CMK (cell line): ENCODE measurements at places on chromosomes 12 and 14.

- no peak for DNase-seq
Measured at GRCh38 chr12:131380220-131380964, 330.5 kb upstream of the SFSWAP start.

DNA sequence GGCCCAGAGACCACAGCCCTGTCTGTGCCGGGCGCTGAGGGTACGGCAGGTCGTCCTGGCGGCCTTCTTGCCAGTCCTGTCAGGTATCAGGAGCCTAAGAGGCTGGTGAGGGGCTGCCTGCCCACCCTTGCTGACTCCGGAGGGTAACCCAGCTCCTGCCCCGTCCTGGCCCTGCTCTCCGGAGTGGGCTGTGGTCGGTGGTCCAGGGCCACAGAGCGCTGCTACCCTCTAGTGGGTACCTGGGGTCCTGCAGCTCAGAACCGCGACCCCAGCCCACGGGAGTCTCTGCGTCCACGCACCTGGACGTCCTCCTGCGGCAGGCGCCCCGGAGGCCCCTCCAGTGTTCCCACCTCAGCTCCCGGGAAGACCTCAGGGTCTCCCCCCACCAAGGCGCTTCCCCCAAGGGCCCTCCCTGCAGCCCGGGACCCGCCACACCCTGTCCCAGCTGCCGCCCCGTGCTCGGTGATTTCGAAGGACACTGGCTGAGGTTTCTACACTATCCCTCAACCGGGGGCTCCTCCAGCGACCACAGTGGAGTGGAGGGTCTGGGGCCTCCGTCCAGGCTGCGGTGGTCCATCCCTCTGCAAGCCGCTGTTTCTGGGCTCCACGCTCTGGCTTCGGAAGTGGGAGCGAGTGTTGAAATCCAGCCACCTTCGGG, 75.9 kb upstream of the FBRSL1 start:
- no peak for DNase-seq

- DNase-seq, result no peak
Measured at GRCh38 chr12:91065396-91065795, 7.6 kb upstream of the KERA start.

- DNase-seq, result no peak
Measured at GRCh38 chr12:24480766-24481449, 468.0 kb downstream of the BCAT1 start.

GRCh38 chr14:74142523-74142922, 57.8 kb downstream of the LIN52 start:
- no peak for DNase-seq

GRCh38 chr14:100644383-100644782, 57.2 kb upstream of the BEGAIN start:
- peak; percentile 76 for DNase-seq

- no peak for DNase-seq
Measured at GRCh38 chr12:97177481-97177880, 270.4 kb downstream of the NEDD1 start.

DNA sequence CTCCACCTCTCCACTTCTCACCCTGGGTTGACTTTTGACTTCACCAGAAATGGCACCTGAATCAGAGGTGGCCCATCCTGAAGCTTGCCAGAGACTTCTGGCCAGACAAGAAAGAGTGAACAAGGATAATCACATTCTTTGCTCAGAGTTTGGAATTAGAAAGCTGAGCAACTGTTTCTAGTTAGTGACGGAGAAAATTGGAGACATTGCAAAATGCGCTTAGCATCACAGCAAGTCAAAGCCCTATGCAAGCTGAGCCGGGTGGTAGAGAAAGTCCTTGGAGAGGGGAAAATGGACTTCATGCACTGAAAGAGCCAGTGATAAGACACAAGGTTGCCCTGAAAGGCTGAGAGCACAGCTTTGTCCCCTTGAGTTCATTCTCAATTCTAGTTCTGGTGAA, 161.8 kb downstream of the PAH start:
- DNase-seq, result no peak

DNA sequence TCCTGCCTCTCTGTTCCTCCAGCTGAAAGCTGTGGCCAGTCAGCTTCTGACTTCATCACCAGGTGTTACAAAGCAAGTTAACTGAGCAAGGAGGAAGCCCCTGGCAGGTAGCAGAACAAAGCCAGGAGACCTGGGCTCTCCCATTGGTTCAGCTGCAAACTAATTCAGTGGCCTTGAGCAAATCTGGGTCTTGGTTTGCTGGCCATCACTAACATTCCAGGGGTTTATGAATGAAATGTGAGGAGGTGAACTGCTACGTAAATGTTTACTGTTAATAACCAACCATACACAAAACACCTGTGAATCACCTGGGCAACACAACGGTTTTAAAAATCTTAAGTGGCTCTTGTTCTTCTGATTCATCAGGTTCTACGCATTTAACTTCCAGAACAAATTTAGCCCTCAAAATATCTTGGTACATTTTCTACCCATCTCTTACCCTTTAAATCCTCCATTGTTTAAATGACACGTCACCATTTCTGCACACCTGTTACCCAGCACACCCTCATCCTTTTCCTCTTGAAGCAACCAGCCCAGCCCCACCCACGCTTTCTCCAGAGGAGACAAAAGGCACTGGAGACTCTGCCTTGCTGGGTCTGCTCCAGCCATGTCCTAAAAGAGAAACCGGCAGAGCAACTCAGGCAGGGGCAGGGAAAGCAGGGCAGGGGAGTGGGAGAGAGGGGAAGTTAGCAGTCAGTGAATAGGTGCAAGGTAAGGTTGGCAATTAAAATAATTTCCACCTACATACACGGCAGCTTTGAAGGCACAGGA, 49.3 kb upstream of the TSPAN11 start:
- DNase-seq, result no peak

- no peak for DNase-seq
Measured at GRCh38 chr12:66765204-66765603, 86.3 kb upstream of the GRIP1 start.

GRCh38 chr14:20857630-20858261, 33.4 kb upstream of the RNASE3 start:
- peak; percentile 30 for DNase-seq

DNA sequence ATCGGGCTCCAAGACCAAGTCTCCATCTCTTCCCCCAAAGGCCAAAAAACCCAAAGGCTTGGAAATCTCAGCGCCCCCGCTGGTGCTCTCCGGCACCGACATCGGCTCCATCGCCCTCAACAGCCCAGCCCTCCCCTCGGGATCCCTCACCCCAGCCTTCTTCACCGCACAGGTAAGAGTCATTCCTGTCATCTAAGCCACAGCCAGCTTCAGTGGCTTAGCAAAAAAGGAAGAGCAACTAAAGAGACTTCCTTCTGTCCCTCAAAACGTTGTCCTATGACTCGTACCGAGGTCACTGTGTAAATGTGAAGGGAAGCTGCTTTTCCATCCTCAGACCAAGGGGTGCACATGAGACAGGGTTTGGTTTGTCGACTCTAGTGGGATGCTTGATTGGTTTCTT, 53.4 kb downstream of the ELK3 start:
- DNase-seq, result no peak

DNA sequence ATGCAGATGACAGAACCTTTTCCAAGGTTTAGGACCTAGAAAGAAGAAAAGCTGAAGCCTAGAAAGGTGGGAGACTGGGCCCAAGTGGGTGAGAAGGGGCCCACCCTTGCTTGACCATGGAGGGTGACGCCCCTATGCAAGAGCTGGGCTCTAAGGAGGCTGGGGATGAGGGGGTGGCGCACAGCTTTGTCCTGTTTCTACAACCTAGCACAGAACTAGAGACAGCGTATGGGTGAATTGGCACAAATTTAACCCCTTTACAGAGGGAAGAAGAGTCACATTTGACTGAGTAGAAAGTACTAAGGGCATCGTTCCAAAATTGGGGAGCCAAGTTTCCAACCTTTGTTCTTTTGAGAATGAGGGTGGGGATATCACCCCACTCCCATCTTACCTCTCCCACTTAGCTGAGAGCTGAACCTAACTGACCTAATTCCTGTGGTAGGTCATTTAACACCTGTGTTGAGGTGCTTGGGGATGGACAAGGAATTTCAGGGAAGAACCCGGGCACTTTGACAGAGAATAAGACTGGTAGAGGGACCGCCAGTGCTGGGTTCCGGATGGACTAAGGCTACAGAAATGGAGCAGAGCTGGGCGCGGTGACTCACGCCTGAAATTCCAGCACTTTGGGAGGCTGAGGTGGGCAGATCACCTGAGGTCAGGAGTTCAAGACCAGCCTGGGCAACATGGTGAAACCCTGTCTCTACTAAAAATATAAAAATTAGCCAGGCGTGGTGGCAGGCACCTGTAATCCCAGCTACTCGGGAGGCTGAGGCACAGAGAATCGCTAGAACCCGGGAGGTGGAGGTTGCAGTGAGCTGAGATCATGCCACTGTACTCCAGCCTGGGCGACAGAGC, 5.2 kb downstream of the NFKBIA start:
- DNase-seq, result no peak

DNA sequence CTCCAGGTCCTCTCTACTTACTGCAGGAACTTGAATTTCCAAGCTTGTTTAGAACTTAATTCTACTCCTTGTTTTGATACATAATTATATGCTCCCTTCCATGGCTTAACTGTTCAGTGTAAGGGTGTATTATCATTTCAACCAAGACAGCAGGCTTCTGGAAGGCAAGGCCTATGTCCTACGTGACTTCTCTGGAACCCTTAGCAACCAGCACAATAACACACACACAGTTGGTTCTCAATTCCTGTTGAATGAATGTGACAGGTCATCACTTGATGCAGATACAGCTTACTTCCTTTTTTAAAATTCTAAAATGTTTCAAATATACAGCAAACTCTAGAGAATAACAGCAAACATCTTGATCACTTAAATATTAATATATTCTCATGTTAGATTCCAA, 77.7 kb upstream of the COCH start:
- no peak for DNase-seq
